ENCODE measurements at places on chromosomes 4 and X. TPM values are rescaled to one million over a fixed set of nuclear protein-coding genes. Genes with fewer than 3 reads are reported as not detected.

UGT2B15 gene
- total RNA-seq = not detected

BST1 gene
- total RNA-seq = 5.2 TPM

ESX1 gene
- total RNA-seq = not detected

SSX4 gene
- not detected for total RNA-seq

CT83 gene
- total RNA-seq = not detected

CYSLTR1 gene
- total RNA-seq = 7.3 TPM

GAGE12H gene
- not detected for total RNA-seq

DUSP21 gene
- total RNA-seq = not detected

MAMLD1 gene
- 2.6 TPM for total RNA-seq

TBX22 gene
- under 0.01 TPM for total RNA-seq

FAM133A gene
- under 0.01 TPM for total RNA-seq

Measured in skeletal muscle tissue (tissue), 5 donors.